ENCODE measurements at places on chromosomes 16 and 17. TPM values are rescaled to one million over a fixed set of nuclear protein-coding genes. Genes with fewer than 3 reads are reported as not detected.

DNA sequence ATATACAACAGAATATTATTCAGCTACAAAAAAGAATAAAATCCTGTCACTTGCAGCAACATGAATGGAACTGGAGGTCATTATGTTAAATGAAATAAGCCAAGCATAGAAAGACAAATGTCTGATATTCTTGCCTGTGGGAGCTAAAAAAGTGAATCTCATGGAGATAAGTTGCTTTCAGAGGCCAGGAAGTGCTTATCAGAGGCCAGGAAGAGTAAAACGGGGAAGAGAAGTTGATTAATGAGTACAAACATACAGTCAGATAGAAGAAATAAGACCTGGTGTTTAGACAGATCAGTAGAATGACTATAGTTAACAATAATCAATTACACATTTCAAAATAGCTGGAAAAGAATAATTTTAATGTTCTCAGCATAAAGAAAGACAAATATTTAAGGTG, 54.4 kb upstream of the CPHXL start:
- no peaks in the 10 kb centered on the region for H3K36me3 ChIP-seq
- no peak overlapping the region for H3K27ac ChIP-seq
- no peak overlapping the region for H3K4me3 ChIP-seq
- no peak for DNase-seq
- no peaks in the 10 kb centered on the region for H3K27me3 ChIP-seq

DNA sequence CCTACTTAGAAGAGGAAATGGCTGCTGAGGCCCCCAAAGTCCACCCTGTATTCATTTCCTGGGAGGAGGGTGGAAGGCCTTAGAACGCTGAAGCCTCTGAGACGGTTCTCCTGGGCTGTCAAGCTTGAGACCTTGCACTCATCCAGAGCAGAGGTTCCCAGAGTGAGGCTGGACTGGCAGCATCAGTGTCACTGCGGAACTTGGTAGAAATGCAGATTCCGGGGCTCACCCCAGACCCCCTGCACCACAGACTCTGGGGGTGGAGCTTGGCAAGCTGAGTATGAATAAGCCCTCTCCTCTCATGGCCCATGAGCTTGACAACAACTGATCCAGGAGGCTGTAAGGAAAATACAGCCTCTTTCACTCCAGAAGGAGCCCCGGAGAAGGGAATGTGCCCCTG, 218.3 kb downstream of the IRF8 start:
- no peaks in the 10 kb centered on the region for H3K27me3 ChIP-seq
- H3K4me1 ChIP-seq = no peaks in the 10 kb centered on the region
- H3K36me3 ChIP-seq = no peaks in the 10 kb centered on the region
- no peak for DNase-seq
- no peak overlapping the region for H3K4me3 ChIP-seq
- H3K27ac ChIP-seq = no peak overlapping the region

GRCh38 chr16:23420011-23420410, 33.0 kb downstream of the COG7 start:
- no peaks in the 10 kb centered on the region for H3K36me3 ChIP-seq
- DNase-seq = no peak
- no peak overlapping the region for H3K27ac ChIP-seq
- H3K27me3 ChIP-seq = no peaks in the 10 kb centered on the region

SHCBP1 gene
- total RNA-seq = 0.86 TPM

All from pancreas (tissue), 10 donors.